ENCODE measurements at places on chromosomes 7 and 10.

DNA sequence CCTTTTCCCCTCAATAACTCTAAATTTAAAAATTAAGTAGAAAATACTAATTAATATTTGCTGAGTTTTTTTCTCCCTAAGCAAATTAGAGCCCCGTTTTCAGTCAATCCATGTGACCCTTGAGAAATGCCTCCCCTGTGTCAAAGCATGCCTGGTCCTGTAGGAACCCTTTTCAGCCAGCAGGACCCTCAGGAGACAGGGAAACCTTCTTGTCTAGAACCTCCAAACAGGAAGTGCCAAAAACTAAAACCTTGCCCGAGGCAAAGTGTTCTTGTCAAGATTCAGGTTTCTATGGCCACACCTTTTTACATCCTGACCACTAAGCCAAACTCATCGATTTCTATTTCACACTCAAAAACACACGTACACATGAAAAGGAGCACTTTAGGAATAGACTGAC is 60.1 kb upstream of the NFE2L3 start:
- DNase-seq: no peak

DNA sequence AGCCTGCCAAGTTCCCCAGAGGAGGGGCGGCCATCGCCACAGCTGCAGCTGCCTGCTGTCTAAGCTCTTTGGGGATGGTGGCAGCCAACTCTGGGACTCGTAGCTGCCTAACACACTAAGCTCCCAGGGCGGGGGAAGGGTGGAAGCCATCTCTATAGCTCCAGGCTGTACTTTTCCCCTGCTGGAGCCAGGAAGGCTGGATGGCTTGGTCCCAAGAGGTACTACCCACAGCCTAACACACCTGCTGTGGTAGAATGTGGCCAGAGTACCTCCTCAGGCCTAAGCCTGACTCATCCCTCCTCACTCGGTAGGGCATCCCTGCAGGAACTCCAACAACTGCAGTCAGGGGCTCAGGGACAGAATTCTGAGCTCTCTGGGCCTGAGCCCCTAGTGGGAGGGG is 151.7 kb upstream of the TAC1 start:
- DNase-seq: no peak

- DNase-seq: no peak
These were observed 191.2 kb upstream of the SHH start for GRCh38 chr7:156003220-156004162.

- no peak for DNase-seq
These were observed 796.8 kb downstream of the KCNMA1 start for GRCh38 chr10:76840802-76841201.

- DNase-seq: no peak
These were observed 90.9 kb downstream of the SH3PXD2A start for GRCh38 chr10:103764296-103765088.

DNA sequence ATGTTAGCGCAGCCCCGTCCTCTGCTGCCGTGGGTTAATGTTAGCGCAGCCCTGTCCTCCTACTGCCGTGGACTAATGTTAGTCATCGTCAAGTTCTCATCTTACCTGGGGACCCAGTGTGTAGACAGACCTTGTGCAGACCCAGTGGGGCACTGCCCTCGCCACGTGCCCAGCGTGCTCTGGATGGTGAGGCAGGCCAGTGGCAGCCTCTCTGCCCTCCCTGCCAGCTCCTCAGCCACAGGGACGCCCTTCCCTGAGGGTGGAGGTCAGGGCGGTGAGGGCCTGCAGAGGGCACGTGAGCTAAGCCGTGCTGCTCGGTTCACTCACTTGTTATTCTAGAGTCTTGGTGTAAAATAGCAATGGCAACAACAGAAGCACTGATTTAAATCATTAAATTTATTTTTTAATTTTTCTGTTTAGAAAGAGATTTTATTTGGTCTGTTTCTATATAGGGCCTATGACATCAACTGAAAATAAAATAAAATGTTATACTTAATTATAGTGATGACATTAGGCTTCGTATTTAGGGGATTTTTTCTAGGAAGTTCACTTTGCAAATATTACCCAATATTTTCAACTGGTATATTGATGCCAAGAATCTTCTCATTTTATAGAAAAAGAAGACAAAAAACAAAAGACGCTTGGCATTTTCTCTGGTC is 48.4 kb downstream of the NKX6-2 start:
- no peak for DNase-seq

GRCh38 chr10:73853196-73853595 is 21.2 kb downstream of the CAMK2G start:
- DNase-seq: no peak

DNA sequence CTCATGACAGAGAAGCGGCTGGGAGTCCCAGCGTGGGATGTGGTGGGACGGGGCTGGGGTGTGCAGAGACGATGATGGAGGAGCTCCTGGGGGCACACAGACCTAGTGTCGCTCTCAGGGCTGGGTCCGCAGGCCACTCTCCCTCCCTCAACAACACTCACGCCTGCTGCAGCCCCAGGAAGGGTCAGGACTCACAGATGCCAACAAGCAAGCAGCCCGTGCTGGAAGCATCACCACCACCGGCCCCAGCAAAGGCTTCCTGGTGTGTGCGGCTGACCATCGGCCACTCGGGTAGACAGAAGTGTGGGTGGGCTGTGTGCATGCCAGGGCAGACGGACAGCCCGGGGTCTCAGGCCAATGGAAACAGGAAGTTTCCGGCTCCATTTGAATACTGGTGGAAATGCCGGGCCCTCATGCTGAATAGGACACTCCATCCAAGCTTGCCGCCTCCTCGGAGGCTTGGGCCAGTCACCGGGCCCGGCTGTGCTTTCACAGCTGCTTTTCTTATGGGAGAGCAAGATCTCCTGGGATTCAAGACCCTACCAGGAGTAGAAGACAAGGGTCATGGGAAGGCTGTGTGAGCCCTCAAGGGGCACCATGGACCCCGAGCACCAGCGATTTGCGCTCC is 178.1 kb downstream of the ELFN1 start:
- DNase-seq: no peak

DNA sequence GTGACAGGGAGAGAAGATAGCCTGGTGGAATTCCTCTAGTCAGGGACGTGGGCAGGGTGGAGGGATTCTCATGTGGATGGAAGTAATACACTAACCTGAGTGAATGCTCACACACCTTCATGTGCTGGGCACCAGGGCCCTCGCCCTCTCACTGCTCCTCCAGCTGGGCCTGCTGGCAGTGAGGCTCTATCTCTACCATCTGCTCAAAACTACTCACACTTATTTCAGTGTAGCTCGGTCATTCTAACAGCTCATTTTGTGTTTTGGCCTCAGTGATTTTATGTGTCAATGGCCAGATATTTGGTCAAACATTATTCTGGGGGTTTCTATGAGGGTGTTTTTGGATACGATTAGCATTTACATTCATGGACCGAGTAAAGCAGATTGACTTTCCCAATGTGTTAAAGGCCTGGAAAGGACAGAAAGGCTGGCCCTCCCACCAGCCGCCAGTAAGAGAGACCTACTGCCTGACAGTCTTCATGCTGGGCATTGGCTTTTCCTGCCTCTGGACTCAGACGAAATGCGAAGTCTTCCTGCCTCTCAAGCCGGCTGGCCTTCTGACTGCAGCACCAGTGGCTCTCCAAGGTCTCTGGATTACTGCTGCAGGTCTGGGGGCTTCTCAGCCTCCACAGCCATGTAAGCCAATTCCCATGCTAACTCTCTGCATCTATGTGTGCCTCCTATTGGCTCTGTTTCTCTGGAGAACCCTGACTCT is 335.4 kb downstream of the CXCL12 start:
- DNase-seq: no peak

GRCh38 chr10:127618797-127619196 is 69.7 kb downstream of the NPS start:
- no peak for DNase-seq

- no peak for DNase-seq
These were observed 75.4 kb downstream of the NUDCD3 start for GRCh38 chr7:44415047-44415446.

GRCh38 chr7:20539201-20539600 is 76.3 kb upstream of the ABCB5 start:
- no peak for DNase-seq

DNA sequence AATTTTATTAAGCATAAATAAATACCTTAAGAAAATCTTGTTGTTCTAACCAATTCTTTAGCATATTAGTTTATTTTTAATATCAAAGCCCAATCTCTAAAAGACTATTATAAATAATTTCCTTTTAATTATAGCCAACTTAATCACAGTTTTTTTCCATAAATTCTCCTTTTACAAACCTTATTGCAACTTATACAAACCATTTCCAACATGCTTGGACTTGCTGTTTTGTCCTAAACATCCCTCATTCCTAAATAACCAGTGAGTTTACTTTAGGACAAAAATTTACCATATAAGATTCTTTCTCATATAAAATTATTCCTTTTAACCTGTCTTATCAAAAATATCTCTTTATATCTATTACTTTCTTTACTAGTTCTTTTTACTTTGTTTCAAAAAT is 25.2 kb upstream of the LSM8 start:
- no peak for DNase-seq

DNA sequence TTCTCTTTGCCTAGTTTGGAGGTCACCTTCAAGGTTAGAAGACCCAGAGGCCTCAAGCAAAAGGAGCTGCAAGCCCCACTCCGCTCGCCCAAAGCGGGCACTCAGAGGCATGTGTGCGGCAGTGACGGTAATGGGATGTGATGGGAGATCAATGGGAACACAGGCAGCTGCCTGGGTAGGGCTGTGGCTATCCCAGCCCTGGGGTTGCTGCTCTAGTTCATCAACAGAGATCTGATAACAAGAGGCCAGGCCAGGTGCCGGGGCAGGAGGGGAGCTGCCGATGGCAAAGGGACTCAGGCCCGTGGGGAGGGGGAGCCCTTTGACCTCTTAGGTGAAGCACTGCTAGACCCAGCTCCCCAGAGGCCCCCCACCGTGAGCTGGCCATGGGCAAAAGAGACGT is 52.0 kb upstream of the GNA12 start:
- DNase-seq: no peak

DNA sequence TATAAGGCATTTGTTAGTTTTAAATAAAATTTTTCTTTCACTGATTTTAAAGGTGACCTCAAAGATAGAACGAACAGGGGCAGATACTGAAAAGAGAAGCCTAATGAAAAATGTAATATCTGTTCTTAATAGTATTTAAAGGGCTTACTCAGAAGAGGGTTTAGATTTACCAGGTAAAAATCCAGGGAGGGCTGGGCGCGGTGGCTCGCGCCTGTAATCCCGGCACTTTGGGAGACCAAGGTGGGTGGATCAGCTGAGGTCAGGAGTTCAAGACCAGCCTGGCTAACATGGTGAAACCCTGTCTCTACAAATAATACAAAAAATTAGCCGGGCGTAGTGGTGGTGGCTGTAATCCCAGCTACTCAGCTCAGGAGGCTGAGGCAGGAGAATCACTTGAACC is 108.3 kb upstream of the CNTNAP2 start:
- DNase-seq: no peak

GRCh38 chr7:65301007-65301406 is 72.6 kb upstream of the ZNF92 start:
- DNase-seq: no peak

All from tibial nerve (tissue), 4 donors.